ENCODE measurements at places on chromosomes 7 and 10. TPM values are rescaled to one million over a fixed set of nuclear protein-coding genes. Genes with fewer than 3 reads are reported as not detected.

DNA sequence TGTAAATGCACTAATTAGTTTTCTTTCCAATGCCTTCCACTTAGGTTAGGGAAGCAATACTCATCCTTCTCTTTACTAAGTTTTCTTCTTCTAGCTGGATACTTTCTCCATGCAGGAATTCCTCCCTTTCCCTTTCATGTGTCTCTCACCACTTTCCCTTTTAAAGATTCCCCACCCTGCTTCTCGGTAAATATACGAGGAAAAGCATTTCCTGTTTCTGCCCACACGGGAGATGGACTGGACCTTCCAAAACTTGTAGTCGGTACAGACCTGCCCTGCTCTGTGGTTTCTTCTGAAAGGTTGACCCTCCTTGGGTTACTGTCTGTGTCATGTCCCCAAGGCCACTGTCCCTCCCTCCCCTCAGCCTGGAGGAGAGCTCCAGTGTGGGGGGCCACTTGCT is 58.9 kb upstream of the LYZL2 start:
- no peak overlapping the region for H3K4me3 ChIP-seq
- H3K27me3 ChIP-seq = peaks cover 17% of the 10 kb centered on the region
- H3K27ac ChIP-seq = no peak overlapping the region
- no peak for DNase-seq
- no peaks in the 10 kb centered on the region for H3K36me3 ChIP-seq
- H3K4me1 ChIP-seq = no peaks in the 10 kb centered on the region

GRCh38 chr7:139767561-139767982 is 10.2 kb downstream of the HIPK2 start:
- H3K4me3 ChIP-seq = no peak overlapping the region
- H3K4me1 ChIP-seq = peaks cover 48% of the 10 kb centered on the region
- H3K27me3 ChIP-seq = no peaks in the 10 kb centered on the region
- H3K27ac ChIP-seq = no peak overlapping the region
- H3K36me3 ChIP-seq = peaks cover 31% of the 10 kb centered on the region
- no peak for DNase-seq

Gene ERVW-1
- not detected for total RNA-seq

Gene OR6B1
- total RNA-seq = not detected

Gene AOAH
- not detected for total RNA-seq
